ENCODE measurements at places on chromosomes 5 and 9.

- no peak for DNase-seq
These were observed 233.5 kb downstream of the FRMD3 start for GRCh38 chr9:83304686-83305085.

DNA sequence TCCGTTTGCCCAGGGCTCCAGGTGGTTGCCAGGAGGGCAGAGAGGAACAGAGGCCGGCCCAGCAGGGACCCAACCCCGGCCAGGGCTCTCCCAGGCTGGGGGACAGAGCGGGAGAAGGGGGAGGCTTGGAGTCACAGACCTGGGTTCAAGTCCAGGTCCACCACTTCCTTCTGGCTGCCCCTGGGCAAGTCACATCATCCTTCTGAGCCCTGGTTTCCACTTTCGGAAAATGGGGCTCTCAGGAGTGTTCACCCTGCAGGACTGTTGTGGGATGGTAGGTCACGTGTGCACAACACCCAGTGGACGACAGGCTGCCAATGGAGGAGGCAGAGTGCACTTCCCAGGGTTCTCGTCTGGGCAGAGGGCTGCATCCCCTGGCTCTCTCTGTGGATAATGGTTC lies 245.4 kb downstream of the PBX3 start:
- no peak for DNase-seq

DNA sequence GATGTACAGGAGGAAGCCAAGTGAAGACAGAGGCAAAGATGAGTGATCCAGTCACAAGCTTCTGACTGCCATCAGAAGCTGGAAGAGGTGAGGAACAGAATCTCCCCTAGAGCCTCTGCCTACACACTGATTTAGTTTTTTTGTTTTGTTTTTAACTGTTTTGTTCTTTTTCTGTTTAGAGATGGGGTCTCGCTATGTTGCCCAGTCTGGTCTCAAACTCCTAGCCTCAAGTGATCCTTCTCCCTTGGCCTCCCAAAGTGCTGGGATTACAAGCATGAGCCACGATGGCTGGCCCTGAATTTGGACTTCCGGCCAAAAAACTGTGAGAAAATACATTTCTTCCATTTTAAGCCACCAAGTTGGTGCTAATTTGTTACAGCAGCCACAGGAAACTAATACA lies 204.7 kb upstream of the ZNF608 start:
- no peak for DNase-seq

DNA sequence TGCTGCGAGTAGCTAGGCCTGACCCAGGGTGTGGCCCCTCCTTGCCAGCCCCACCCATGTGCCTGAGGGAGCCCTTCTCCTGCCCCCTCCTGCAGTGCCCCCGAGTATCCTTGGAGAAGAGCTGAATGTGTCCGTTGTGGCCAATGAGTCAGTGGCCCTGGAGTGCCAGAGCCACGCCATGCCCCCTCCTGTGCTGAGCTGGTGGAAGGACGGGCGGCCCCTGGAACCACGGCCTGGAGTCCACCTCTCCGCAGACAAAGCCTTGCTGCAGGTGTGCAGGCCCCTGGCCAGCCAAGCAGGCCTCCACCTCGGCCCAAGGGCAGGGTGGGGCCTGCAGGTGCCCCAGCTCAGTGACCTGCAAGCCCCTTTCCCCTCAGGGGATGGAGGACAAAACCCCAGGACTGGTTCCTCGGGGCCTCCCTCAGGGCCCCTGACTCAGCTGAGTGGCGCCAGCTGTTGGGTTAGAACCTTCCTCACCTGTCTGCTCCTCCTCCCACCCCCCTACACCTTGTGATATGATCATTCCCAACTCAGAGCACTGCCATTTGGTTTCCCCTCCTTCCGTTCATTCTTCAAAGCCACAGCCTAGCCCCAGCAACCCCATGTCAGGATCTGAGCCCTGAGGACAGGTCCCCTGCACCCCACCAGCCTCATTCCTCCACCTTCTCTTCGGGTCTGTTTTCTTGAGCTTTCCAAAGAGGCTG lies 80.0 kb upstream of the ASS1 start:
- no peak for DNase-seq

DNA sequence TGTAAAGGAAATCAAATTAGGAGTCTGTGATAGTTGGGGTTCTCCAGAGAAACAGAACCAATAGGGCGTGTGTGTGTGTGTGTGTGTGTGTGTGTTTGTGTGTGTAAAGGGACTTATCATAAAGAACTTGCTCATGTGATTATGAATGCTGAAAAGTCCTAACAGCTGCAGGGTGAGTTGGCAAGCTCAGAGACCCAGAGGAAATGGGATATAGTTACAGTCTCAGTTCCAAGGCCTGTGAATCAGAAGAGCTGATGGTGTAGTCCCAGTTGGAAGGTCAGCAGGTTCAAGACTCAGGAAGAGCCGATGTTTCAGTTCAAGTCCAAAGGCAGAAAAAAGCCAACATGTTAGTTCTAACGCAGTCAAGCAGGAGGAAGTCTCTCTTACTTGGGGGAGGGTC lies 214.2 kb downstream of the ELAVL2 start:
- DNase-seq: no peak

DNA sequence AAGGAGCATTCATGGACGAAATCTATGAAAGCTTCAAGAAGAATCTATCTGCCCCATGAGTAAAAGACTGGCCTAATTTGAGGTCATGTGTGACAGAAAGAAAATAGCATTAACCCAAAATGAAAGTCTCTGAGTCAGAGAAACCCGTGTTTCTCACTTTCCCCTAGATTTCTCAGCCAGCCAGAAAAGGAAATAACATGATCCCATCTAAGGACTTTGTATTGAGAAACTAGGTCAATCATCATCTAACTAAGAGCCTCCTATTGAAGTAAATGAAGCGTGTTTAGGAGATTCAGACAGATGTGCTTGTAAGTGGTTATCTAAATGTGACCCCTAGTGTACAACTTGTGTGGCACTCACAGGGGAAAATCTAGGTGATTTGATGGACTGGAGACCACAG lies 77.3 kb upstream of the ZNF366 start:
- peak; percentile 60 for DNase-seq

DNA sequence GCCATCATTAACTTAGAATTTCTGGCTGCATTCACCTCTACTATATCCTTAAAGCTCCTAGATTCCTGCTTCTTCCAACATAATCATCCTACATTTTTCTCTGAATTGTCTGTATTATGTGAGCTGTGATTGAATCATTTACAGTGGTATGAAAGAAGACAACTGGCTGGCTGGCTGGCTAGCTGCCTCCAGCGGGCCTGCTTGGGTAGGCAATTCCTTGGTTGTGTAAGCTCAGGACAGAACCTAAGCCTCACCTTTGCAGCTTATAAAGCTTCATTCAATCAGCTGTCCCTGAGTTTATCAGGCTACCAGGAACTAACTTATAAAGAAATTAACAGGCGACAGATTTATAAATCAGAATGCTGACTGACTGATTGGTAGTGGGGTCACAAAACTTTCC lies 162.7 kb upstream of the NR3C1 start:
- no peak for DNase-seq

- no peak for DNase-seq
These were observed 65.5 kb downstream of the MAP1B start for GRCh38 chr5:72172786-72173185.

GRCh38 chr9:78777747-78778146 lies 480.8 kb downstream of the PSAT1 start:
- no peak for DNase-seq

GRCh38 chr5:100970646-100971255 lies 67.7 kb upstream of the ST8SIA4 start:
- no peak for DNase-seq

GRCh38 chr5:77885519-77885918 lies 109.4 kb upstream of the TBCA start:
- DNase-seq: no peak

GRCh38 chr9:124527781-124528180 lies 20.6 kb upstream of the NR5A1 start:
- no peak for DNase-seq

DNA sequence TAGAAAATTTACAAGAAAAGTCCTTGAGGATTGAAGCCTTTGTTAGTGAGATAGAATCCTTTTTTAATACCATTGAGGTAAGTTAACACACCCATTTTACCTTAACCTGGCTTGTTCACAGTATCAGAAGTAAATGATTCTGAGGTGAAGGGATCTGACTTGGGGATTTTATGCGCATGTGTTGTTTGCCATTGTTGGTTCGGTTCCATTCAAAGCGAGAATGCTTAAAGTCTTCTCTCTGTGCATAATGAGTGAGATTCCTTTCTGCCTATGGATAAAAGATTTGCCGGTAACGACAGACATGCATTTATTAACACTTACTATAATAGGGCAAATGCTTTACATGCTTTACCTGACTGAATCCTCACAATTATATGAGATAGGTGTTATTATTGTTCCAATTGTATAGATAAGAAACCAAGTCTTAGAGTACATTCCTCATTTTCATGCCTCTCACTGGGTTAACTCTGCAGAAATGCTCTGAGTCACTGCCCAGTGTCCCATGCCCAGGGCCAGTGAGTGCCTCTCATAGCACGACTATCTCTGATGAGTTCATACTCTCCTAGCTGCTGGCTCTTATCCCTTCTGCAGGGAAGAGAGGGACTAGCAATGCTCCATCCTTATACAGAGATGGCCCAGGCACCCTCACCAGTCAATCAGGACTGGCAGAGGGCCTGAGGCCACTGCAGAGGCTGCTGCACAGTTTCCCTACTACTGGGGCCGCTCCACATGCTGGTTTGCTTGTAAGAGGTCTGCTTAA lies 54.4 kb downstream of the CMYA5 start:
- no peak for DNase-seq

- DNase-seq: no peak
These were observed 71.2 kb upstream of the COX7C start for GRCh38 chr5:86546582-86546981.

DNA sequence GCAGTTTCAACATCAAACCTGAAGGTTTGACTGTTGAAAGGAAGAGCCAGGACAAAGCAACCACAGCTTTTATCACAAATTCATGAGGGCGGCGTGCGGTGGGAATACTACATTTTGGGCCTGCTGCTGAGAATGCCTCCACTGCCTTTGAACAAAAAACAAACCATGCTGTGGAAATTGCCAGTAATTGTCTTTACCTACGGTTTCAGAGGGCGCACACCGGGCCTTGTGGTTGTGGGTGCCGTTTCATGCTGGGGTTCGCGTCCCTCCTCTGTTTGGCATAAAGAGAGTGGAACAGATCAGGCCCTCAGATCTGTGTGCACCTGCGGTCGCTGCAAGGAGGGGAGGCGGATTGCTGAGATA lies 27.6 kb upstream of the TCF7 start:
- DNase-seq: no peak

GRCh38 chr5:160657622-160658458 lies 194.2 kb downstream of the ATP10B start:
- no peak for DNase-seq

DNA sequence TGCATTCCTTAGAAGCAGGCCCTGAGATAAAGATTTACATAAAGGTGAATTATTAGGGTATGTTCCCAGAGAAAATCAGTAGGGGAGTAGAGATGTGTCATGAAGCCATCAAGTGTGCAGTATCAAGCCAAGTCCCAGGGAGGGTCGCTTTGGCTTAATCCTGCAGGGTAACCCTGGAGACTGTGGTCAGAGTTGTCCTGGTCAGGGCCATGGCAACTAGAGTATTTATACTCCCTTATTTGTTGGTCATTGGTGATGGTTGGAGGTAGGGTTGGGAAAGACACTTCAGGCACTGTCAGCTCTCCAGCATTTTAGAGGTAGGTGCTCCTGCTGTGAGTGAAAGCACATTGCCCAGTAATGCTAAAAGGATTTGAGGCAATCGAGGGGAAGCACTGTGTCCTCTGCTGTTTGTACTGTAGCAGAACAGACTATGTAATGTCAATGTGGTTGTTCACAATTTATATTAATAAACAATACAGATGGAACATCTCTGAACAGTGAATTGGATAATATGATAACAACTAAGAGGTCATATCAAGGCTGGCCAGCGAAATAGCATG lies 108.9 kb downstream of the GDNF start:
- no peak for DNase-seq

DNA sequence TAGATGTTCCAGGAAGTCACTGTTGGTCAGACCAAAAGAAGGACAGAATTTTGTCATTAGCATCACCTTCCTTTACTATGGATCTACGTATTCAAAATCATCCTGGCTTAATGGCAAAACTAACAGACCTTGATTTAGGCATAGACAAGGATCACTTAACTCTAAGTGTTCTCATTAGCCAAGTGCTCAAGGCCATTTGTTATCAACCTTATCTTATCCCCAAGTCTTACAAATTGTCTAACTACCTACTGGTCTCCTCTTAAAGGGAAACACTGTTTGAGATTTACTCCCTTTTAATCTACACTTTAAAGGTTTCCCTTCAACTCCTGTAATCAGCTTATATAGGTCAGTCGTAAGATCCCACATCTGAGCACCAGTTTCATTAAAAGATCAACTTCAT lies 1197.5 kb upstream of the C9orf72 start:
- no peak for DNase-seq

DNA sequence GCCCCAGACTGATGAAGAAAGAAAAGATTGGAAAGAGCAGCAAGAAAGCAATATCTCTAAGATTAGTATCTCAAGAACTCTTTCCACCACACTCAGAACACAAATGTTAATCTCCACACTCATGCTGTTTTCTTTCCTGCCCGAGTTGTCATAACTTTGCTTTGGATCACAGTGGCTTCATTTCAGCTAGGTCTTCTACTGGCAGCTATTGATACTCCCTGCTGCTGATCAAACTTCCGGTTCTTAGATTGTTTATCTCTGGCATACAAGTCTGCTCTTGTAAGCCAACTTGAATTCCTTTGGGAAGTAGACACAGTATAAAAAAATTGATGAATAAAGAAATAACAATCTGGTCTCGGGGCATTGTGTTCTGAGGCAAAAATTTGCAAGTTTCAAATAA lies 77.7 kb upstream of the SPEF2 start:
- DNase-seq: no peak

DNA sequence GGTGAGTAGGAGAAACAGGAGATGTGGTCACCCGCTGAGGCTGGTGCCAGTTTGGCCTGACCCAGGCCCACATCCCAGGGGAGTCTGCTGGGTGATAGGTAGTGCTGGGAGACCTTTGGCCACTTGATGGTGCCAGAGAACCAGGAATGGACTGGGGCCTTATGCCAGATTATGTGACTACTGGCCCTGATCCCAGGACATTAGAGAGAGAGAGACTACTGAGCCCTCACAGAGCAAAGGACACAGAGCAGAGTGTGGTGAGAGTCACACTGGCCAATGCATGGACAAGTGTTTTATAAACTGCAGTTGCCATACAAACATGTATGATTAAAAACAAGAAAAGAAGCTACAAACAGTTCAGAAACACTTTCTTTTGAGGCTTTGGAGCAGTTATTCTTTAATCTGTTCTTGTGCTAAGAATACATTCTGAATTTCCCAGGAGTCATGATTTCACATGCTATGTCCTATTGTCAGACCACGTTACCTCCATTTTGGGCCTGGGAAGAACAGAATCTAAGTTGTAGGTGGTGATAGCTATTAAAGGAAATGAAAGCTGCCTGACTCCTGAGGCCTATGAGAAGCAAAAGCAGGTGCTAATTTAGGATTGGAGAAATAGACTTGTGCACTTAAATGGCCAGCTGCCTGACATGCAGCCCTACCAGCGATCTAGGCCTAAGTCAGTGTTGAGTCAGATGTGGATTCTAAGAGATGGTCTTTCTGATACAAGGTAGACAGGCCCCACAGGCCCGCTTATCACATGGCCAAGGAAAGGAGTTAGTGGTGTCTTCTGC lies 32.6 kb upstream of the TMOD1 start:
- DNase-seq: peak; percentile 64

- no peak for DNase-seq
These were observed 89.5 kb downstream of the LMX1B start for GRCh38 chr9:126703002-126703865.
